ENCODE measurements at places on chromosomes 3 and 15. TPM values are rescaled to one million over a fixed set of nuclear protein-coding genes. Genes with fewer than 3 reads are reported as not detected.

- no peak for DNase-seq
Observed at GRCh38 chr3:18334837-18335601, 90.1 kb downstream of the SATB1 start.

GRCh38 chr3:33980252-33980651 is 181.8 kb downstream of the PDCD6IP start:
- no peak for DNase-seq

- no peak for DNase-seq
Observed at GRCh38 chr15:87639305-87640011, 617.1 kb downstream of the NTRK3 start.

DNA sequence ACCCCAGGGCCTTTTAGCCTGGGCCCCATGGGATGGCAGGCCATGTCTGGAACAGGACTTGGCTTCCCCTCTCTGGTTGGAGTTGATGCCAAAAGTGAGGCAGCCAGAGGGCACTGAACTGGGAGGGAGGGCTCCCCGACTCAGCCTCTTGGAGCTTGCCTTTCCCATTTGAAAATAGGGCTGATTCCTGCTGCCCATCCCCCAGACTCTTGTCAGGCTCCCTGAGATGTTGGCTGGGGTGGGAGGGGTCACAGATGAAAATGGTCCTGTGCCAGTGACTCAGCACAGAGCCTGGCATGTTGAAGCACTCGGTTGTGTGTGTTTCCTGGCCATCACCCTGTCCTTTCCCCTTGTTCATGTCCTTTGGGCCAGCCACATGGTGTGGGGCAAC is 6.6 kb downstream of the PPCDC start:
- peak; percentile 75 for DNase-seq

The CKMT1B gene
- 4.6 TPM for total RNA-seq

The SLC51A gene
- 0.35 TPM for total RNA-seq

The SOX14 gene
- not detected for total RNA-seq

- no peak for DNase-seq
Observed at GRCh38 chr15:74851960-74852359, 9.0 kb upstream of the ULK3 start.

The CFAP161 gene
- 6.2 TPM for total RNA-seq

The C2CD4B gene
- 5.9 TPM for total RNA-seq

- no peak for DNase-seq
Observed at GRCh38 chr3:167575000-167575600, 78.6 kb downstream of the WDR49 start.

- no peak for DNase-seq
Observed at GRCh38 chr15:89184357-89184756, 37.0 kb downstream of the RLBP1 start.

GRCh38 chr3:143035466-143036211 is 34.3 kb downstream of the U2SURP start:
- DNase-seq: no peak

The BTLA gene
- not detected for total RNA-seq

DNA sequence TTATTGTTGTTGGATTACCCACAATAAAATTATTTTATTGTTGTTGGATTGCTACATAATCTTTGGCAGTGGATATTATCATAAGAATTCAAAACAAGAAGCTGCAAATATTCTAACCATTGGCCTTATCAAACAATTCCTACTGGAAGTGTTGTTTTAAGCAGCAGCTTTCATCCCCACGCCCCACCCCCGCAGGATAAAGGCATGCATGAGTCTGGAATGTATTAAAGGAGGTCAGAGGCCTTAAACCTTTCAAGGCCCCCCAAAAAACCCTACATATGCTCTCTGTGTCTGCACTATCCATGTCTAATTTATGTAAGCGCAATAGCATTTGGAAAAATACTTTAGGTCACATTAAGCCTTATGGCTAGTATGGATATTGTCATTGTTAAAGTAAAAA is 23.1 kb downstream of the P3H2 start:
- no peak for DNase-seq

GRCh38 chr15:96790004-96790403 is 459.5 kb downstream of the NR2F2 start:
- no peak for DNase-seq

- DNase-seq: no peak
Observed at GRCh38 chr15:43441316-43441715, 51.6 kb downstream of the TP53BP1 start.

GRCh38 chr3:128823631-128824030 is 55.8 kb upstream of the ACAD9 start:
- DNase-seq: no peak

GRCh38 chr3:151400341-151400740 is 15.8 kb upstream of the P2RY12 start:
- no peak for DNase-seq

- DNase-seq: peak; percentile 55
Observed at GRCh38 chr3:194973366-194974000, 287.8 kb downstream of the FAM43A start.

The LINGO1 gene
- 7.0 TPM for total RNA-seq

The CCDC14 gene
- total RNA-seq: 7.7 TPM

The SLC25A20 gene
- 58.8 TPM for total RNA-seq
